Hypothalamus (tissue), 51 donors: ENCODE measurements at places on chromosomes 3 and 15.

GRCh38 chr3:175535351-175535750 lies 676.2 kb downstream of the NAALADL2 start:
- DNase-seq: no peak

DNA sequence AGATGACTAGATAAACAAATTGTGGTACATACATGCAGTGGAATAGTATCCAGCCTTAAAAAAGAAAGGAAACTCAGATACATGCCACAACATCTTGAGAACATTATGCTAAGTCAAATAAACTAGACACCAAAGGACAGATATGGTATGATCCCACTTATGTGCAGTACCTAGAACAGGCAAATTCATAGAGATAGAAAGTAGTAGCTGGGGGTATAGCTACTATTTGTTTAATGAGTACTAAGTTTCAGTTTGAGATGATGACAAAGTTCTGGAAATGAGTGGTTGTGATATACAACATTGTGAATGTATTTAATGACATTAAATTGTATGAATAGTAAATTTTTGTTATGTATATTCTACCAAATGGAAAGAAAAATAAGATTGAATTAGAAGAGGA lies 477.2 kb upstream of the CFAP20DC start:
- DNase-seq: no peak

- DNase-seq: peak; percentile 48
Measured at GRCh38 chr15:74978503-74978902, 16.9 kb upstream of the SCAMP5 start.

DNA sequence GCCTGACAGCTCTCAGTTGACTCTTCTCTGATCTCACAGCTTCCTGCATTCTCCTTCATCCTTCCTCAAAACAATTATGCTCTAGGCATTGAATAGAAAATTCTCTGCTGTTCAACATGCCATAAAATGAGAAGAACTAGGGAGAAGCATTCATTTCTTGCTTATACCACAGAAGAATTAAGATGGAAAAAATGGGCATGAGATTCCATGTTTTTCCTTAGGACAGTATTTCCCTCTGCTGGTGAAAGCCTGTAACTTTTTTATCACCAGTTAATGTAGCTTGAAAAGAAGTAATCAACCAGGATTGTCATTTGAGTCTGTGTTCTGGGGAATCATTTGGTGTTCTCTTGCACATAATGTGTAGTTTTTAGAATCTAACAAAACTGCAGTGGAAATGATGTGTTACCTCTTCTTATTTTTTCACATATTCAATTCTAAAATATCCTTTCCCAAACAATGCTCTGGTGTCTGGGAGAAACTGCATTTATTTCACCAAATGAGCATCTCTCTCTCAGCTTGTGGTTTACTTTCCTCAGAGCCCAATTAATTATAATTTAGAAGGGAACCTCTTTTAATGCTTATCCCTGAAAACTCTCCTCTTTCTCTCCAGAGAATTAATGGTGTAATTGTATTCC lies 92.8 kb upstream of the DCBLD2 start:
- no peak for DNase-seq

DNA sequence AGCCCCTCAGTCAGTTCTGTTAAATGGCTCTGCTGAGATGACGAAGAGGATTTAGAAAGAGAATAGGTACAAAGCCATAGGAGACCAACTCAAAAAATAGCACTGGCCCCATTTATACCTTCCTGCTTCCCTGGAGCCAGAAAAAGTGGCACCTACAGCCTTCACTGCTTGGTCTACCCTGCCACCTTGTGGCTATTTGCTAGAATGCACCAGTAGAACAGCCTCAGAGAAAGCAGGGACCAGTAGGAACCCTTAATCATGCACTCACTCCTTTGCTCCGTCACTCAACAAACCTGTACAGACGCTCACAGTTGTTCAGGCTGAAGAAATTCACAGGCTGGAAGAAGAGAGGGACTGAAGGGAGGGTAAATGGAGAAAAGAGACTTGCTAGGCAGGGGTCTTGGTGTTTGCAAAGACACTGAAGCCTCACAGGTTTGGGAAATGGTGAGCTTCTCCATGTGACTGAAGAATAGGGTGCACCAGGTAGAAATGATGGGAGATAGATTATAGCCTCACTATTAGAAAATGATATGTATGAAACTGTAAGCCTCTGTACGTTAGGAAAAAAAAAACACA lies 12.1 kb upstream of the RTP2 start:
- peak; percentile 78 for DNase-seq

- DNase-seq: peak; percentile 73
Measured at GRCh38 chr15:80776420-80777045, 2.6 kb upstream of the CEMIP start.

DNA sequence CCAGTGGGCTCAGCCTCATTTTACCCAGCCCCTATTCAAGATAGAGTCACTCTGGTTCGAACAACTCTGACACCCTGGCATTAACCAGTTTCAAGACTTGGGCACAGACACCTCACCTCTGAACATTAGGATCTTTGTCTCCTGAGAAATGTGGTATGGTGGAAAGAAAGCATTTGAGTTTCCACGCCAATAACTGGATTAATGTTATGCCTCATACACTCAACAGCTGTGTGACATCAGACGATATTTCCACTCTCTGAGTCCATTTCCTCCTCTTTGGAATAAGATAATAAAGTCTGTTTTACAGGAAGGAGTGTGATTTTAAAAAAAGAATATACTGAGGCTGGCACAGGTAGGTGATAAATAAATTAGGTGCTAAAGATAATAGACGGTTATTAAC lies 121.3 kb upstream of the CHL1 start:
- no peak for DNase-seq

GRCh38 chr3:108346301-108347227 lies 50.2 kb downstream of the HHLA2 start:
- no peak for DNase-seq

DNA sequence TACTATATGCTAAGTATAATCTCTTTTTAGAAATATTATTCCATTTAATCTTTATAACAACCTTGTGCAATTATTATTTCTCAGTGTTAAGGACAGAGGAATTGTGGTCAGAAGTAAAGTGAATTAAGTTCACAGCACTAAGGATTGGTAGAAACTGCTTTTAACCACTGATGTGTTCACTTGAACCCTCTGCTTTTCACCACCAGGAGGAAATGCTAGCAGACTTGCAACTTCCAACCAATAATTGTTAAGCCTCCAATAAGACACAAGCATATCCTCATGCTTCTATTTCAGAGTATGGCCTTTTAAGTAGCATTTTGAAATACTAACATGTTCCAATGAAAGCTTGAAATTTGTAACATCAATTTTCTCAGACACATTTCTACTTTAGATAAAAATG lies 527.4 kb downstream of the SI start:
- no peak for DNase-seq
